ENCODE measurements at places on chromosomes 5 and 9. TPM values are rescaled to one million over a fixed set of nuclear protein-coding genes. Genes with fewer than 3 reads are reported as not detected.

The CDKN2A gene
- total RNA-seq: 39.5 TPM

The CDH9 gene
- total RNA-seq: not detected

The MORN5 gene
- total RNA-seq: not detected

The SAPCD2 gene
- total RNA-seq: 1.5 TPM

The WDR31 gene
- total RNA-seq: 4.0 TPM

The RGS3 gene
- total RNA-seq: 49.2 TPM

The ZNF354C gene
- total RNA-seq: 7.9 TPM

The OR1Q1 gene
- total RNA-seq: not detected

The WDR38 gene
- total RNA-seq: not detected

The KCNV2 gene
- not detected for total RNA-seq

The ZNF618 gene
- 10.4 TPM for total RNA-seq

The SEMA6A gene
- total RNA-seq: 0.66 TPM

The IFNA2 gene
- total RNA-seq: not detected

The CCL27 gene
- total RNA-seq: 0.15 TPM

The ISL1 gene
- not detected for total RNA-seq

The WHRN gene
- total RNA-seq: 0.73 TPM

The ROR2 gene
- 20.9 TPM for total RNA-seq

The SPATA31E1 gene
- not detected for total RNA-seq

The SPATA31A3 gene
- not detected for total RNA-seq

The FAM221B gene
- not detected for total RNA-seq

The POLR1E gene
- total RNA-seq: 37.4 TPM

The SLC6A7 gene
- total RNA-seq: not detected

The LCN12 gene
- total RNA-seq: not detected

The LRRC19 gene
- total RNA-seq: not detected

The TAF11L10 gene
- not detected for total RNA-seq

The SLC1A3 gene
- total RNA-seq: 8.3 TPM

The FIBCD1 gene
- total RNA-seq: 17.5 TPM

The SHOC1 gene
- total RNA-seq: under 0.01 TPM

The PCDHGA9 gene
- 8.0 TPM for total RNA-seq

The OMD gene
- 0.33 TPM for total RNA-seq

The NSG2 gene
- total RNA-seq: not detected

The MCIDAS gene
- not detected for total RNA-seq

The ZMYND19 gene
- 15.4 TPM for total RNA-seq

The CDH12 gene
- total RNA-seq: not detected

The NRARP gene
- 0.29 TPM for total RNA-seq

The DMRT1 gene
- not detected for total RNA-seq

The RASEF gene
- 0.44 TPM for total RNA-seq

The BNC2 gene
- 52.5 TPM for total RNA-seq
